ENCODE measurements at places on chromosomes 5 and 9. TPM values are rescaled to one million over a fixed set of nuclear protein-coding genes. Genes with fewer than 3 reads are reported as not detected.

- no peak for DNase-seq
Observed at GRCh38 chr5:126918615-126918957, 111.8 kb downstream of the MARCHF3 start.

GRCh38 chr5:107769519-107769918 lies 98.8 kb upstream of the EFNA5 start:
- DNase-seq, result no peak

DNA sequence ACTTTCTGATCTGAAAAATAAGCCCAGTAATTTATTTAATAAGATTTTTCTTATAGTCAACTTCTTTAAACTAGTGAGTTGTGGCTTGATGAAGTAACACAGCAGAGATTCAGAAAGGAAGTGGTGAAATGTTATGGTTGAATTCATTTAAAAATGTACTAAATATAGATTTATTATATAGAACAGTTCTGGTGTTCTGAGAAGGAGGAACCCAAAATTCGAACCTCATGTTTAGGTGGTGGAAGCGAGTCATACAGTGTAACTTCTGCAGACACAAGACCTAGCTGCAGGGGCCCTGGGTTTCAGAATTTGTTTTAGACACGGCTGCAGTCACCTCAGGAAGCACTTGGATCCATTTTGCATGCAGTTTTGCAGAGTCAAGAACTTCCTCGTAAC lies 188.2 kb downstream of the TRIO start:
- DNase-seq, result no peak

DNA sequence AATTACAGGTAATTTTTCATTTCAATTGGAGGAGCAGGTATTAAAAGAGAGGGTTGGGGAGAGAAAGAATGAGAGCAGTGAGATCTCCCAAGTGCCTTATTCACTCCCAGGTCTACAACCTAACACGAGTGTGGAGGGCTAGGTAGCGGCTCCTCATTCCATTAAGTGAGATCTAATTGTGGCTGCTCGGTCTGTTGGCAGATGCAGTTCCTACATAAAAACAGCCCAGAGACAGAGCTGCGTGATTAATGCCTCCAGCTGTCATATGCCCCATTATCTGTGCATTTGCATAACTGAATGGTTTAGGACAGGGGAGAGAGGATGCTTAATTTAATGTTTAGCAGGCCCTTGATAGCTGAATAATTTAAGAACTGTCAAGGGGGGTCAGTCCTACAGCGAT lies 100.5 kb downstream of the PSAT1 start:
- DNase-seq, result no peak

The F2RL2 gene
- total RNA-seq, result not detected

The PPP3R2 gene
- total RNA-seq, result not detected

DNA sequence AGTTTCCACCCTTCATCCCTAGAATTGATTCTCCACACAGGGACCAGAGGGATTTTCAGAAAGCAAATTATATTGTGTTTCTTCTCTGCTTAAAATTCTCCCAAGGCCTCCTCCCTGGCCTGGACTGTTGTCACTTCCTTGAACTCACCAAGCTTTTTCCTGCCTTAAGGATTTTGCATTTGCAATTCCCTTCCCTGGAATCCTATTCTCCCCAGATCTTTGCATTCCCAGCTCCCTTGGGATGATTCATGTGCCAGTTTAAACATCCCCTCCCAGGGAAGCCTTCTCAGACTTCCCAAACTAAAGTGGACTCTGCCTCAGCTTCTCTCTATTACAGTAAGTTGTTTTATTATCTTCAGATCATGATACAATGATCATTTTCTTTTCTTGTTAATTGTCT lies 35.2 kb upstream of the PDE8B start:
- DNase-seq, result no peak

The LECT2 gene
- not detected for total RNA-seq

- DNase-seq, result no peak
Observed at GRCh38 chr9:113906411-113907110, 30.5 kb downstream of the ZNF618 start.

- DNase-seq, result no peak
Observed at GRCh38 chr9:113349445-113350094, at the start of gene BSPRY. Gene BSPRY, plus strand, starts transcription at chr9:113349541. Its CDS starts 39 bp downstream, at chr9:113349580.

The DMRT3 gene
- not detected for total RNA-seq

The PRRX2 gene
- not detected for total RNA-seq

The SPOCK1 gene
- not detected for total RNA-seq

DNA sequence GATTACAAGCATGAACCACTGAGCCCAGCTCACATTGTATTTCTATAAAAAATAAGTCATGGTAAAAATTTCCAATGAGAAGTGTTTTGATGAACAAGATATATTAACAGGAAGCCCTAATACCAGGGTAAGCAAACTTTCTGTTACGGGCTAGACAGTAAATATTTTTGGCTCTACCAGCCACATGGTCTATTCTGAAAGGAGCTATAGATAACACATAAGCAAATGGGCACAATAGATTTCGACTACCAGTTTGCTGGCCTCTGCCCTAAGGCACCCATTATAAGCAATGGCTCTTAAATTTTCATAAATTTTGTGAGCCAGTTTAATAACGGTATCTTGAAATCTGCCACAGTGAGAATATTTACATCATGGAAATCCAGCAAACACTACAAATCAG lies 8.1 kb downstream of the UBQLN1 start:
- no peak for DNase-seq

The LCN2 gene
- total RNA-seq, result not detected

The PCDHGA9 gene
- total RNA-seq, result not detected

- DNase-seq, result no peak
Observed at GRCh38 chr5:23064710-23065109, 211.6 kb upstream of the CDH12 start.

- no peak for DNase-seq
Observed at GRCh38 chr5:151101151-151101550, 20.3 kb upstream of the TNIP1 start.

The TMEFF1 gene
- not detected for total RNA-seq

DNA sequence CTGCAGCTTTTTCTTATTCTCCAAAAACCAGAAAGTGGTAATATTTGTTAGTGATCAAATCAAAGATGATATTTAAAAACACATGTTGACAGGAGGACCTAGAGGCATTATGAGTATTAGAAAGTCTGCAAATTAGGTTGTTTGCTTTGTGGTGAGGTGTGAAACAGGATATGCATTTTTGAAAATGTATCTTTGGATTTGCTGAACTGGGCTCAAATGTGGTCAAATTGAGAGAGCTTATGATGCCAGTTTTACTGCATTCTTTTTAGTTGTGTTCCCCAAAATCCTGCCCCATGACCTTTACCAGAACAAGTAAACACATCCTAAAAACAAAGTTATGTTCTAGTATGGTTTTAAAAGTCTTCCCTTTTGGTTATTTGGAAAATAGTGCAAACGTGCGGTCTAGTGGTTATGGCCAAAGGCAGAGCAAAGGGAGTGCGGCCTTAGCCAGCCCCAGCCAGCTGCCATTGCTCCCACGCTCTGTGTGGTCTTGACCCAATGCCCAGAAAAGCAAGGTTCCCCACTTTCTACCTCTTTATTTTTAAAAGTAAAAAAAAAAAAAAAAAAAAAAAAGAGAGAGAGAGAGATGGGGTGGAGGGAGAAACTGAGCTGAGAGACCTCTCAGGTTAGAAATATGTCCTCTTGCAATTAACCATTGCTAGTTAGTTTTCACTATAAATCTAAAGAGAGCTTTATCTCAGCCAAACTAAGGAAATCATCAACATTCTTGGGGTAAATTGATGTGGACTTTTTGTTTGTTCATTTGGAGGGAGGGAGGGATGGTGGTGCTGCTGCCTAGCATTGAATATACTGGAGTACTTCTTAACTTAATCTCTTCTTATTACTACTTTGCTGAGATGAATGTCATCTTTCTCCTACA lies 176.6 kb downstream of the ARHGAP26 start:
- DNase-seq, result no peak

DNA sequence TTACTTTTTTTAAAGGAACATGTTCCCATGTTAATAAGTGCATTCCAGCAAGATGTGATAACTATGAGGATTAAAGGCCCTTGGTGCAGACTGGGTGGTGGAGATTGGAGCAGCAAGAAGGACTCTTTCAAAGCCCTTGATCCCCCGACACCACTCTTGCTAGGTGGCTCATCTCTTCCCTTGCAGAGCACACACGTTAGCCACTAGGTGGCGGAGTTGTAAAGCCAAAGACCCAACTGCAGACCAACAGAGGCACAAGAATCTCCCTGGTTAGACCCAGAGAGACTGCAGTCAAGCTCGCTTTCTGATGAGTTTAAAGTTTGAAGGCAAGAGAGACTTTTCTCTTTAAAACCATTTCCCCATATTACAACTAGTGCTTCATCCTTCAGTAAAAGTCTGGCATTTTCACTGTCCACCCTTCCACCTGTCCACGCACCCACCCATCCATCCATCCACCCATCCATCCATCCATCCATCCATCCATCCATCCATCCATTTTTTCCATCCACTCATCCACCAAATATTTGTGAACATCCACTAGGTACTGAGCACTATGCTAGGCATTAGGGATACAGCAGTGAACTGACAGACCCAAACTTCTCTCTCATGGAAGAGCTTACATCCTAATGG lies 226.9 kb downstream of the MSX2 start:
- peak; percentile 44 for DNase-seq

DNA sequence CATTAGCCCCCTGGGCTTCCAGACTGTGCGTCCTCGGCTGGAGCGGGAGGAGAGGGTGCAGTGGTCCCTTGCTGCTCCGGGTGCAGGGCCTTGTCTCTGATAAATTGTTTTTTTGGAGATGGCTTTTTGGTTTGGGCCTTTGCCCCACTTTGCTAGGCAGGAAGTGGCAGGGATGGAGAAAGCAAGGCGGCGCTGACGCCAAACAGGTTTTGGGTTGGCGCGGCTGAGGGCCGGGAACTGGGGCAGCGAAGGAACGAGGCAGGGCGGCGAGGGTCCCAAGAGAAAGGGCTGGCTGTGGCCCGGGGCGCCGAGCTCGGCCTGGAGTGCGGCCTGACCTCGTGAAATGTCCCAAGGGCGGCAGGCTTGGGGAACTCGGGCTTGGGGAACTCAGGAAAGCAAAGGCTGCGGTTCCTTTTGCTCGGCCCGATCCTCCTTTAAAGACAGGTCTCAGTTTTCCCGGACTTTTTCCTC lies 4.1 kb downstream of the LHX2 start:
- DNase-seq, result no peak

The OGN gene
- total RNA-seq, result 0.11 TPM

DNA sequence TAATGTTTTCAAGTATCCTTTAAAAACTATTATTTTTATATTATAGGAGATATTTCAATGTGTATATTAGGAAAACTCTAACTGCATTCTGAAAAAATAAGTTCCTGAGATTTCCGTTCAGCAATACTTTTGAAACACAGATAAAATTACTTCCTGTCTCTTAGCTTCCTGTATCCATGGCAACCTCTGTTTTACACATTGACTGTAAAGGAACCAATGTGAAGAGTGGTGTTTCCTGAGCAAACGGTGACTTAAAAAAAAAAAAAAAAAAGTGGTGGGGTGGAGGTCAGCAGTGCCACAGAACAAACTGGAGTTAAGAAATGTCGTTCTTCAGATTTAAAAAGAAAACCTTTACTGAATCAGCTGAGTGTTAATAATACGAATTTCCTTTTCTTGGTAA lies at the start of gene LRRC70:
Gene LRRC70 (plus strand): TSS at position 280 of the 400 bp plus-strand sequence. CDS start 620 bp downstream, outside the sequence.
- DNase-seq, result no peak

DNA sequence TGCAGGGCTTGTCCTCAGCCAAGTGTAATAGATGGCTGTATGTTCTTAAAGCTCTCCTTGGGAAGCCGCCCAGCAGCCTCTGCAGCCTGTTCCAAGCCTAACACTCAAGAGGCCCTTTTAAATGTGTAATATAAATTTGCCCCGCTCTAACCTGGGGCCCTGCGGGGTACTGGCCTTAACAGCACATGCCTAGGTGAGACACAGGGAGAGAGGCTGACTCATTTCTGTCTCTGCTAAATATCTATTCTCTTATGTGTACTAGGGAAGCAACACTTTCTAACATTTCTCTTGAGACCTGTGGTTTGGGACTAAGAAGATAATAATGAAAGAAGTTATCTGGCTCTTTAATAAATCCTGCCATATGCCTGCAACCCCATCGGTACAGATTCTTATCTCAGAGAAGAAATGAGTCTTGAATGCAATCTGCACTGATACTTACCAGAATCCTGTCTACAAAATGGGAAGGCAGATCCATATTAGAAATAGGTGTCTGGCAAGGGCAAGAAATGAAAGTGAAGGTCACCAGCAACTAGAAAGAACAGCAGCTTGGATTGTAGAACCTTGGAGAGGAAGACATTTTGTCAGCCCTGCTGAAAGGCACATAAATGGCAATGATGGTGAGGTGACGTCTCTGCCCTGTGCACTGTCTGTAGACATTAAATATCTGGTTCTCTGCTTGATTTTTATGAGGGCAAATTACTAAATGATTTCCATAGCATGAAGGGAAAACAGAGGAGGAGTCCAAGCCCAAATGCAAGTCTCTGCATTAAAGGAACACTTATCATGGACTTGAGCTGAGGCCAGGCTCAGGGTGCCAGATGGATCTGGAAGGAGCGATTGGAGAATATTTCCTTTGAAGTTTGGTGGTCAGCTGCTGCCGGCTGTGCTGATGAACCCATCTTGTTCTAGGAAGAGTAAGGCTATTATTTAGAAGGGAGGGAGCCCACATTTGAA lies 14.5 kb upstream of the TGFBI start:
- no peak for DNase-seq

GRCh38 chr5:170603109-170603508 lies 99.3 kb downstream of the KCNIP1 start:
- DNase-seq, result no peak

GRCh38 chr5:41507501-41507900 lies 2.9 kb downstream of the PLCXD3 start:
- DNase-seq, result no peak

- no peak for DNase-seq
Observed at GRCh38 chr5:65338606-65339151, 143.0 kb downstream of the ADAMTS6 start.

The NEUROG1 gene
- not detected for total RNA-seq

The DMRT2 gene
- not detected for total RNA-seq

DNA sequence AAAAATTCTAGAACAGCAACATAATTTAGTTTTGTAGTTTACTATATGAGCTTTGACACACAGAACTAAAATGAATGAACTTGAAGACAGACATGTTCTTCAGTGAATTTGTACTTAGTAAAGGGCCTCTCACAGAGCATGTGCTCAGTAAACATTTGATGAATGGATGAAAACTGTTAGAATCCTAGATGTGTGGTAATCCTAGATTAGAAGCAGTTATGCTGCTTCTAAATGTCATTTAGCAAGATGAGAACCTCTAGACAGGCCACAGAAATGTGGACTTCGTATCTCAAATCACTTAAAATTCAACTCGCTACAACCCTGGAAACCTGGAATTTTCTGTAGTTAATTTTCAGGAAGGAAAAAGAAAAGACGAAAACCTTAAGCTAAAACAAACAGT lies 8.5 kb downstream of the GOLPH3 start:
- DNase-seq, result no peak
